ENCODE measurements at places on chromosomes 13 and 19.

DNA sequence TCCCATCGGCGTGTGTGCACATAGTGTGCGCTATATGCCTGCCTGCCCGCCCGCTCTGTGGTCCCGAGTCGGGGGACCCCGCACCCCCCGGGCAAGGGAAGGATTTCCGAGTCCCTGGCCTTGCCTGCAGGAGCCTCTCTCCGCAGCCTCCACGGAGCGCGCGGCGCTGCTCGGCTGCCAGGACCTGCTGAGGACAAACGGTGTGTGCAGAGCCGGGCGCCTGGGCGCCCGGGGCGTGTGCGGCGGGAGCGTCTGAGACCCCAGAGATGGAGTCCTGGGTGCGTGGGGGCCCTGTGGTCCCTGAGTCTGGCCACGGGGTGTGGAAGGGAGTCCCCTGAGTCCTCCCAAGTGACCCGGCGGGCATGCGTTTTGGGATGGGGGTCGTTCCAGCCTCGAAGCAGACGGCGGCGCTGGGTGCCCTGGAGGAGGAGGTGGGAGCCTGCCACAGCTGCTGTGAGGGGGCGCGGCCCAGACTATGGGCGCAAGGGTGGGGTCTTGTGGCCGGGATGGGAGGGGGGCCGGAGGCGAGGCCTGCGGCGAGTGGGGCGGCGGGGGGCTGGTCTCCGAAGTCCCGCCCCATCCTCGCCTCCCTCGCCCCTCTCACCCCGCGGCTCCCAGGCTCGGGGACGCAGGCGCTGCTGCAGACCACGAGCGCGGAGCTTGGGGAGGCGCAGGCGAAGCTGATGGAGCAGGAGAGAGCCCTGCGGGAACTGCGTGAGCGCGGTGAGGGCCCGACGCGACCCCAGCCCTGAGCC, 25.3 kb downstream of the CLEC4M start:
- no peak for DNase-seq

DNA sequence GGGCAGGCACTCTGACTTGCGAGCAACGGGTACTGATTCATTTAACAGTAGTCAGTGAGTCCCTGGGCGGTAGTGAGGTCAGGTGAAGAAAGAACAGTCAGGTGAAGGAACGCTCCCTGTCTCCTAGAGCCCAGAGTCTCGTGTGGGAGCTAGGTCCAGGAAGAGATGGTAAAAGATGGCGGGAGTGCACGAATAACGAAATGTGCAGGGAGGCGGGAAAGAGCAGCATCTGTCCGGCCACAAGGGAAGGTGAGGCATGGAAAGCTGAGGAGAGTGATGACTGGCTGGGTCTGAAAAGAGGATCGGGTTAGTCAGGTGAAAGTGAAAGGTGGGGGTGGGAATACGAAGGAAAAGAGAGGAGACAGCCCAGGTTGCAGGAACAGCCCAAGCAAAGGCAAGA, 63.9 kb upstream of the SLC15A1 start:
- no peak for DNase-seq

DNA sequence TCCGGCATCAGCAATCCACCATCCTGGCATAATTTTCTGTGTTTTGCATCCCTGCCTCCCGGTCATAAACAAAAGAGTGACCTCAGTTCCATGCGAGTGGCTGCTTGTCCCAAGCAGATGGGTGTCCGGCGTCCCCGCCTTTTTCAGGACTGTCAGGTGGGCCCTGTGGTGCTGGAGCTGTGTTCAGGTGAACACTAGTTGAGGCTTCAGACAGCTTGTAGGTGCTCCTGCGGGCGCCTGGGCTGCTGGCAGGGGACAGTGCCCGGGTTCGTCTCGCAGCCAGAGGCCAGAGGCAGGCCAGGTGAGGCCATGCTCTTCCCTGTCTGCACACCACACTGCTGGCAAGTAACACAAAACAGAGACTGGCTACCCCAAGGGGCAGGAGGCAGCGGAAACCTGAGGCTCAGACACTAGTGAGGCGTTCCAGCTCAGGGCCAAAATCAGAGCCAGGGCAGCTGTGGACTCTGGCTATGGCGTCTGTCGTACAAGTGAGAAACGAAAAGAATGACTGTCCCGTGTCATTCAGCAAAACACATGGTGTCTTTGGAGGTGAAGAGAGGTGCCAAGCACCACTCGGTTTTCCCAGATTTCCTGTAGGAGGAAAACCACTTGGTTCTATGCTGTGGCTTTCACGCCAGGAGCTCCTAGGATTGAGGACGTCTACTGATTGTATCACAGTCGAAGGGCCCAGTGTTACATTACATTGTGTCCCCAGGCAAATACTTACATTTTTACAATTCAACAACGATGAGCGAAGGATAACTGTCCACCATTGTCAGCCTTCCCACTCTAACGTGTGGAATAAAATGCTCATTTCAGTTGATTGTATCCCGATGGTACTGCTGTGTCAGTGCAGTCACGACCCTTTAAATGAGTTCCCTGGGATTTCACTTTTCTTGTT, 104.0 kb downstream of the ATP11A start:
- DNase-seq, result no peak

GRCh38 chr19:41225238-41226052, 6.4 kb downstream of the AXL start:
- DNase-seq, result no peak

DNA sequence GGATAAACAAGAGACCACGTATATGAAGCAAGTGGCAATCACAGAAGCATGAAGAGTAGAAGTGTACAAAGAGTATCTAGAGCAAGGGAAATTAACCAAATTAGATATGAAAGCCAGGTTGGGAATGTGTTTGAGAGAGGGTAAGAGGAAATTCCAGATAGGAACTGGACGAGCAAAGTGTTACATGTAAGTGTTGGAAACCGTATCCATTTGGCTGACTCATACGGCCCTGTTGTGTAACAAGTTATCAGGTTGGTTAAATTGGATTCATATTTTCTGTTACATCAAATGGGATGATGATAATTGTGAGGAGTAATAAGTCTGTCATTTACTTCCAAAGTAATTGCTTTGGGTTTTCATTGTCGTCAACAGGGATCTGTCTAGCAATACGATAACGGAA, 46.7 kb downstream of the RXFP2 start:
- no peak for DNase-seq

GRCh38 chr13:61202042-61202441, 213.6 kb downstream of the PCDH20 start:
- DNase-seq, result no peak

GRCh38 chr19:8866344-8866743, 34.2 kb downstream of the MBD3L1 start:
- no peak for DNase-seq

DNA sequence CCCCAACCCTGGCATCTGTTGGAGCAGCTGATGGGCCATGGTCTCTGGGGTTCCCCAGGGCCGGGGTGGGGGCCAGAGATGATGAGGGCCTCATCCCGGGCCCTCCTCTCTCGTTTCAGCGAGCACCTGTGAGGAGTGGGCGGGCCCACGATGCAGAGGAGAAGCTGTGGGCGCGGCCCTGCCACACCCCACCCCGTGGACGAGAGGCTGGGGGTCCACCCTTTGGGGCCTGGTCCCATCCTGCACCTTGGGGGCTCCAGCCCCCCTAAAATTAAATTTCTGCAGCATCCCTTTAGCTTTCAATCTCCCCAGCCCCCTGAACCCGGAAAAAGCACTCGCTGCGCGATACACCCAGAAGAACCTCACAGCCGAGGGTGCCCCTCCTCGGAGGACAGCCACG, 5.6 kb downstream of the HMG20B start:
- DNase-seq, result no peak

DNA sequence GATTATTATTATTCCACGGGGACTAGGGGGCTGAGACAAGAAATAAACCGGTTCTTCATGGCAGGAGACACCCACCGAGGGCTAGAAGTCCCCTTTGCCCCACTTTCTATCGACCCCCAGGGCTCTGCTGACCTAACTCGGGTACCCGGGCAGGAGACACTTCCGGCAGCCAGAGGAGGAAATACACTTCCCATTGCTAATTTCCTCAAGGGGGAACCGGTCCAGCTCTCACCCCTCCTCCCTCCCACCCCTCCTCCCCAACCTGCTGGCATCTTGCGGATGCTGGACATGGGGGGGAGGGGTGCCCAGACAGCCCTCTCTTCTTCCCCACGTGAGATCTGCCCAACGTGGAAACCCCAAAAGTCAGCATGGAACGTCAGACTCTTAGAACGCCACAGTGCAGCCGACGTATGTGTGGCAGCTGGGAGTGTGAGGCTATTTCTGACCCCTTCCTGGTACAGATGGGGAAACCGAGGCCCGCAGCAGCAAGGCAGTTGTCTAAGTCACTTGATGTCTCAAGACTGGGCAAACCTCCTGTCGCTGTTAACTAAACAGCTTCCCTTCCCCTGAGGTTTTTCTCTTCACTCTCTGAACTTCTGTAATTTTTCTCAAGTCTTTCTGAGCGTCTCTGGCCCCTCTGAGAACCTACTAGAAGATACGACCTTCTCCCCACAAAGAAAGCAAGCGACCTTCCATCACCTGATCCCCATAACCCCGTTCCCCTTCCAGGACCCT, 3.6 kb downstream of the GPR4 start:
- no peak for DNase-seq

DNA sequence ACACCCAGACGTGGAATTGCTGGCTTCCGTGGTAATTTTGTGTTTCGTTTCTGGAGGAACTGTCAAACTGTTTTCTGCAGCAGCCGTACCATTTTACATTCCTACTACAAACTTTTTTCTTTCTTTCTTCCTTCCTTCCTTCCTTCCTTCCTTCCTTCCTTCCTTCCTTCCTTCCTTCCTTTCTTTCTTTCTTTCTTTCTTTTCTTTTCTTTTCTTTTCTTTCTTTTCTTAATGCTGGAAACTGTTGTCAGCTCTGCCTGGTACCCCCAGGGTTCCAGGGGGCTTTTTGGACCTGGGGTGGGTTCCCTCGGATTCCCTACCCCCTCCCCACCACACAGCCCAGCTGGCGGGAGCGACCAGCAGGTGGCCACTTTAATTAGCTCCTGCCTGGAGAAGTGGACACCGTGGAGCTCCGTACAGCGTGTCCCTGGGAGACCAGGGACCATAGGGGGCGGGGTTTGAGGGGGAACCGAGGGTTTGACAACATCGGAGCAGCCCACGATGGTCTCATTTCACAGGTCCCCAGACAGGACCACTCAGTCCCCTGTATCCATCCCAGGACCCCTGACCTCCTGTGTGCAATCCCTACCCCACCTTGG, 24.4 kb downstream of the CELF5 start:
- DNase-seq, result no peak

GRCh38 chr13:111356795-111357194, 36.4 kb downstream of the TEX29 start:
- no peak for DNase-seq

DNA sequence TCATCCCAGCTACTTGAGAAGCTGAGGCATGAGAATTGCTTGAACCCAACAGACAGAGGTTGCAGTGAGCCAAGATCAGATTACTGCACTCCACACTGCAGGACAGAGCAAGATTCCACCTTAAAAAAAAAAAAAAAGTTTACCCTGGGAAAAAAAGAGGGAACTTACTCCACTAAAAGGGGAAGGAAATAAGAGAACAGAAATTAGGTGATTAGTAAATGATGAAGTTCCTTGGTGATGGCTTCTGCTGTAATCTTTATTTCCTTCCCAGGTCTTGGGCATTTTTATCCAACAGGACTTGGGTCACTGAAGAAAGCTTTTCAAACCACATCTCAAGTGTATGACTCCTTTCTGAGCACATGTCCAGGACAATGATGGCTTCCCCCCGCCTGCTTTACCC, 9.3 kb downstream of the ZNF780A start:
- no peak for DNase-seq

DNA sequence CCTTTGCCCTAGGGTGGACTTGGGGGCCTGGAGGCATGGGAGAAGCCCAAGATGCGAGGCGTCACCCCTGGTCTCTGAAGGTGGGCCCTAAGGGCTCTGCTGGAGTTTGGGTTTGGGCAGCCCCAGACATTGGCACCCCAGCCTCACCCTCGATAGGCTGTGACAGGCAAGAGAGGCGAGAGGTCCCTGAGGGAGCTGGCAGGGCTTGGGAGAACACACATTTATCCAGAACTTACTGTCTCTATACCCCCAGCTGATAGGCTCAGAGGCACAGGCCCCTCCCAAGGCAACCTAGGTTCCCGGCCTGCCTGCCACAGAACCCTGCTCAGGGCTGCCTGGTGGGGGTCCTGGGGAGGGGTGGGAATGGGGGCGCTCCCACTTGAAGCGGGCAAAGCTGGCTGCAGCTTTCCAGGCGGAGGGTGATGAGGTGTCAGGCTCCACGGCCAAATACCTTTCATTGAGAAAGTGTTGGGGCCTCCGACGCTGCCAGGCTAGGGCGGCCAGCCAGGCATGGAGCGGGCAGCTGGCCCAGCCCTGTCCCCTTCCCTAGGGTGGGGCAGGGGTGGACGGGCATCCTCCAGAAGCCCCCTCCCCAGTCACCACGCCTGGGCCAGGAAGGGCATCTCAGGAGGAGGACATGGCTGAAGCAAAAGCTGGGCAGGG, 9.7 kb downstream of the CILP2 start:
- no peak for DNase-seq

- no peak for DNase-seq
These were observed 7.1 kb downstream of the TLE5 start for GRCh38 chr19:3054972-3055740.

DNA sequence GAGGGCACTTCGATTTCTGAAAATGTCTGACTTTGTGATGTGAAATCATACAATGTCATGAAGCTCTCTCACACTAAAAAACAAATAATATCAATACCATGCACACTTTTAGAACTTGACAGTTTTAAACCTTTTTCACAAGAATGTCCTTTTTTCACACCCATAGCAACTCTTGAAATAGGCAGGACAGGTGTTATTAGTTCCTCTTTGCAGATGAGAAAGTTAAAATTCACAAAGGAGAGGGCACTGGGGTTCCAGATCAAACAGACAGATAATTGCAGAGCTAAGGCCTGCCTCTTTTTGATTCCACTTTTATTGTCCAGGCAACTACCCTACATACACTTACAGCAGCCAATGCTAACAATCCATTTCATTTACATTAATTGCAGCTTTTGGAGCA, 142.8 kb downstream of the KLF12 start:
- DNase-seq, result no peak

DNA sequence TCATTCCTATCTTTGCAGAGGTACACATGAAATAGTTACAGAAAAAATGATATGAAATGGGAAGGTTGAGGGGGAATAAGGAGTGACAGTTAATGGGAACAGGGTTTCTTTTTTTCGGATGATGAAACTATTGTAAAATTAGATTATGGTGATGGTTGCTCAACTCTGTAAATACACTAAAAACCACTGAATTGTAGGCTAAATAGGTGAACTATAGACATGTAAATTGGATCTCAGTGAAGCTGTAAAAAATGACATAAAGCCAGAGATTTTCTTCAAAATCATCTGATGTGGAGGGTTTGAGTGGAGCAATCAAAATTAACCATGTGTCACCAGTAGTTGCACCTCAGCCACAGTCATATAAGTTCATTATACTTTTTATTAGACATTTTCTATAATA, 6.6 kb upstream of the FLT3 start:
- DNase-seq, result no peak

Data from NCI-H1930 (cell line).